T follicular helper cell (primary cell): ENCODE measurements at places on chromosomes 4 and X.

DNA sequence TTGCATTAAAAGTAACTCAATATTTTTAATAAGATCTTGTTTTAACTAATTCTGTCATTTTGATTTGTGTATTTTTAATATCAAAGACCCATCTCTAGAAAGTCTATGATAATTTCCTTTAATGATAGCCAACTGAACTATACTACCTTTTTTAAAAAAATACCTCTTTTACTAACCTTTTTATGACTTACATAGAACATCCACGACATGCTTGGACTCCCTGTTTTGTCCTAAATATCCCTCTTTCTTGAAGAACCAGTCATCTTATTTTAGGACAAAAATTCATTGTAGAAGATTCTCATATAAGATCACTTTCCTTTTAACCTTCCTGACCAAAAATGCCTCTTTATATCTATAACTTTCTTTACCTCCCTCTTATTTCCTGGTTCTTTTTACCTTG lies 76.8 kb upstream of the GC start:
- no peak for DNase-seq

- no peak for DNase-seq
Measured at GRCh38 chr4:123444290-123444731, 47.7 kb downstream of the SPRY1 start.

DNA sequence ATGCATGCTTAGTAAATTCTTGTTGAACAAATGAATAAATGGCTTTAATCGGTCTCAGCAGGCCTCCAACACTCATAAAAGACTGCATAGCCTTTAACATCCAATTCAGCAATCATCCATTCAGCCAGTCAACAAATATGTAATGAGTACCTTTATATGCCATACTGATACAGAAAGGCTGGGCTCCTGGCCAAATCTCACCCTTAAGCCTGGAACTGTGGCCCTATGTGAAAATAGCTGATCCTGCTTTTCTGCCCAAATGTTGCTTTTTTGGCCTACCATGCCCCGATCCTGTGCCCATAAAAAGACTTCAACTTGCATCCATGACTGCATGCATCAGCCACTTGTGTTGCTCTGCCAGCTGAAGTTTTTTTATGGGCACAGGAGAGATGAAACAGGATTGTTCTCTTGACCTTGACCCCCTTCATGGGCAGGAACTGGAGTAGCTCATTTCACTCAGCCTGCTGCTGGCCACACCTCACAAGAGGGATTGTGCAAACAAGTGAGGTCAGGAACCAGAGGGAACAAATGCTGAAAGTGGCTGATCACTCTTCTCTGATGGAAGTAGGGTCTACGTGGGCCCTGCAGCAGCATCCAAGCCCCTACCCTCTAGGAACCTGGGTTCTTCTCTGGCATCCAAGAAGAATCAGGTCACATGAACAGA lies 75.6 kb downstream of the NPY1R start:
- no peak for DNase-seq

DNA sequence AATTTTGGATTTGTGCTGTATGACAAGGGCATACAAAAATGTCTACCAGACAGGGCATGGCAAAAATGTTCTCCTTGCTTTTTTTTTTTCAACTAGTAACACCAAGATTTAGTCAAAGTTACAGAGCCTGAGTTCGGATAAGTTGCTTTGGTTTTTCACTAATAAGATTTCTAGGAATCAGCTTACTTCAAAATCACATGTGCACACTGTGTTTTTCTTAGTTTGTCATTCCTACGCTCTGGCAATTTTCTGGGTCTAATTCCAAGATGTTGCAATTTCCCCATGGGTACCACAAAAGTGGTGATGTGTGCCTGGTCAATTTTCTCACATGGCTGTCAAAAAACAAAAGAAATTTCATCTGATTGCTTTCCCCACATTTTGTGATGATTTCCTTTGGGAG lies 6.3 kb downstream of the C1QTNF7 start:
- no peak for DNase-seq

DNA sequence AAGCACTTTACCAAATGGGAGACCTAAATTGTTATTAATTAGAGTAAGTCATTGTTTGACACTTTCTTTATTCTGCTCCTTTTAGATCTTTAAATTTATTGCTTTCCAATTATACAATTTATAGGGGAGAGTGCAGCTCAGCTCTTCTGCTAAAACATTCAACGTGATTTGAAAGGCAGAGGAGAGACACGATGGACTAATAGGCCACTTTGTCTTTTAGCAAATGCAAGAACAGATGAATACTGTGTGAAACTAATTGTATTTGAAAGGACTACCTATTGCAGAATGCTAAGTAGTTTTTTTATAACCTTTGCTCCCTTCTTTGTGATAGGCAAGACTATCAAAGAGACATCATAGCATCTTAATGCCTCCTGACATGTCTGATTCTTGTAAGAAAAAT lies 320.4 kb upstream of the KLF3 start:
- no peak for DNase-seq

DNA sequence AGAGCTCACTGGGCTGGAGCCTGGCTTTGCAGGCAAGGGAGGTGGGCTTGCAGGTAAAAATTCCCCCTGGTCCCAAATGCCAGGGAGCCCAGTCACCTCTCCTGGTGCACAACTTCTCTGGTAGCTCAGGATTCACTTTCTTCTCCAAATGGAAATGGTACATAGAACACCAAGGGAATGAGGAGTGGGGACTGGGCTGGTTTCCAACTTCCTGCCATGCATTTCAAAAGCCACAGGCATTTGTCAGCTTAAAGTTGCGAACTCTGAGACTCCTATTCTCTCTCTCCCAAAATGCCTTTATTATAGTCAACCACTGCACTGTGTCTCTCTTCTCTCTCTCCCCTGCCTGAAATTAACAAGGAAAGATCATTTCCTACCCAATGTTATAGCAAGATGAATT lies 177.3 kb downstream of the GRIA3 start:
- DNase-seq: no peak

- DNase-seq: no peak
Measured at GRCh38 chr4:125049711-125050110, 265.0 kb upstream of the FAT4 start.

GRCh38 chr4:118224243-118224829 lies 128.5 kb downstream of the PRSS12 start:
- no peak for DNase-seq

GRCh38 chr4:47839259-47839658 lies 1.4 kb upstream of the CORIN start:
- no peak for DNase-seq

GRCh38 chrX:153412746-153413720 lies 1.8 kb downstream of the ZFP92 start:
- no peak for DNase-seq

- DNase-seq: no peak
Measured at GRCh38 chr4:168257768-168258167, 60.8 kb downstream of the DDX60 start.

- DNase-seq: no peak
Measured at GRCh38 chr4:172874944-172875343, 293.7 kb upstream of the GALNT7 start.

- no peak for DNase-seq
Measured at GRCh38 chr4:108203377-108203776, 34.6 kb upstream of the LEF1 start.

- no peak for DNase-seq
Measured at GRCh38 chr4:128461291-128462102, 173.9 kb upstream of the PGRMC2 start.

DNA sequence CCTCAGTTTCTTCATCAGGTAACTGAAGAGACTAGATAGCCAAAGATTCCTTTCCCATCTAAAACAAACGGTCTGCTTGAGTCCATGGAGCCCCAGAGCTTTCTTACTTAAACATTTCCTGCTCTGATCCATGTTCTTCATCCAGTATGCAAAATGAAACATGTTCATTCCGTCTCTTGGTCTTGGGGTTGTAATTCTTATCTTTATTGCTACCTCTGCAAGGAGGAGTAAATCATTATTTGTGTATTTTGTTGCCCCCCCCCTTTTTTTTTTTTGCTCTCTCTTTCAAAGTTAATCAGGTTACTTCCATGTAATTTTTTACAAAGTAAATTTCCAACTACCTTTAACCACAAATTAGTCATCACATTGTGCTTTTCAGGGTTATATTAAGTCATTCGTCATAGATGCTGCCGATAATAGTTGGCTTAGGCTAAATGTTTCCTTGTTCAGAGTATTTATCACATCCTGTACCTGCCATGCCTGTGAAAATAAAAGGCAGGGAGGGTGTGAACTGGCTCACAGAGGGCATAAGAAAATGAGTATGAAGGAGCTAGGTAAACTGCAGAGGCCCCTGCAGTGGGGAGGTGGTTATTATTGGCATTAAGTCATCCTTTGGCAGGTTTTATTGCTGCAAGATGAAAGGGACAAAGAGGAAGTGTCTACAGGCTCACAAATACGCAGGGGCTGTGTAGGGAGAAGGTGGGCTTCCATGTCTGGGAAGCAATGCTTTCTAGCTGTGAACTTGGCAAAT lies 76.7 kb upstream of the HS3ST1 start:
- no peak for DNase-seq

DNA sequence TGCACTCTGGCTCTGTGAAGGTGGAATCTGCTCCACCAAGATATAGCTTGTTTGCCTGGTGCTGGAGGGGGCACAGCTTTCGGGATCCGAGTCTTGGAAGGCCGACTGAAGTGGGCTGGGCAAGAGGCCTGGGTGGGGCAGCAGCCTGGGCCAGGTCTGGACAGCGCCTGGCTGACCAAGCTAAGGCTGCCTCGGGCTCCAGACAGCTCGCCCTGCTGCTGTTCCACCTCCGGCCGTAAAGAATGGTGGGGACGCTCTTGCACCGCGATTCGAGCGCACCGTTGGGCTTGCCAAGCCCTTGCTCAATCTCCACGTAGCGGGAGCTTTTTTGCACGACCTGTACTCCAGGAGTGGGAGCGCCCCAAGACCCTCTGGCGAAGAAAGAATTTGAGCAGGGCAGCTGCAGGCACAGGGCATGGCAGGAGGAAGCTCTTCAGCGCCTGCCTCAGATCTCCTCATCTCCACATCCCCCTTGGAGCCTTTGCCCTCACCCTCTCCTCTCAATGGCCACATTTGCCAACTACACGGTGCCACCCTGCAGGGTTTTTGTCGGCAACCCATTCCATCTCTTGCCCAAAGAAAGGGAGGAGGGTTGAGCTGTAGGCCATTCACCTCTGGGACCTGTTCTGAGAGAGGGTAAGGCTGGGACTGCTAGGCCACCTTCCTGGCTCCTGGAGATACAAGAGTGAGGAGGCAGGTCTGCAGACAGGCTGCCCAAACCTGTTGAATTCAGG lies 18.9 kb downstream of the CNGA2 start:
- DNase-seq: no peak

GRCh38 chrX:20060961-20061748 lies 55.6 kb downstream of the MAP7D2 start:
- no peak for DNase-seq

DNA sequence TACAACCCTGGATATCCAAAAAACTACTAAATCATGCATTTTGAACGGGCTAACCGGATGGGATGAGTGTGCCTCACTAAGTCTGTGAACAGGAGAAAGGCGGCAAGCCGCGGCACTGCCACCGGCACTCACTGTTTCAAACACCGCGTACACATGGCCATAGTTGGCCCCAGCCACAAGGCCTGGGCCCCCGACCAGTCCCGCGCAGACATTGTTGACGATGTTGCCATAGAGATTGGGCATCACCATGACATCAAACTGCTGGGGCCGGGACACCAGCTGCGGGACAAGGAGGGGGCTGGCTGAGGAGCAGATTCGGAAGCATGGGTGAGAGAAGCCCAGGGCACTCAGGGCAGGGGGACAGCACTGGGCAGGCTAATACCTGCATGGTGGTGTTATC lies 5.8 kb downstream of the SRPK3 start:
- no peak for DNase-seq

DNA sequence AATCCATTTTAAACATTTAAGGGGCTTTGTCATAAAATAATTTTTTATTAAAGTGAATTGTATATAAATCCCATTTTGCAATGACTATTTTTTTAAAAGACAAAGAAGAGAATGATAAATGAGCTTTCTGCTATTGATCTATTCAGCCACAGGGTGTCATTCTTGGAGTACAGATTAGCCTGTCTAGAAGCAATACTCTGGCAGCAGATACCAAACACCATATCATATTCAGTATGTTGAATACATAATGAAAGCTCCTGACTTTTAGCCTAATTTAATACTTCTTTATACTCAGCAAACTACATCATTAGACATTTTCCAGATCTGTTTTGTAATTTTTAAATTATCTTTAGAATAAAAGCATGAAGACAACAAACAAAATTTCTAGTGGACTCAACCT lies 496.3 kb downstream of the PDGFC start:
- DNase-seq: no peak

DNA sequence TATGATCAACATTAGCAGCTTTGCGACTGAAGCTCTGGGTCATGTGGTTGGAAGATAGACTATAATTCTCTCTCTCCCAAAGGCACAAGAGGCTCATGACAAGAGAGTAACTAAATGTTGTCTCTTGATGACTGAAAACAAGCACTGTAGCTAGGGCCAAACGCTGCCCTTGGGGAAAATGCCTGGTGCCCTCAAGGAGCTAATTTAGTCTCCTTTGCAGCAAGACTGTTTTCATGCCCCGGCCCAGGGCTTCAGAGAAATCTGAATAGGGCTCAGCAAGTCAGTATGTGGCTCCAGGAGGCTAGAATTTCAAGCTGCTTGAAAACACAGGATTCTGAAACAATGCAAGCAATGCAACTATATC lies 411.9 kb downstream of the GPAT3 start:
- no peak for DNase-seq

- DNase-seq: no peak
Measured at GRCh38 chrX:10008483-10009056, 41.4 kb downstream of the CLDN34 start.

GRCh38 chr4:129335276-129335675 lies 239.3 kb downstream of the C4orf33 start:
- no peak for DNase-seq

- no peak for DNase-seq
Measured at GRCh38 chrX:103722505-103722904, 11.8 kb downstream of the TMEM31 start.

DNA sequence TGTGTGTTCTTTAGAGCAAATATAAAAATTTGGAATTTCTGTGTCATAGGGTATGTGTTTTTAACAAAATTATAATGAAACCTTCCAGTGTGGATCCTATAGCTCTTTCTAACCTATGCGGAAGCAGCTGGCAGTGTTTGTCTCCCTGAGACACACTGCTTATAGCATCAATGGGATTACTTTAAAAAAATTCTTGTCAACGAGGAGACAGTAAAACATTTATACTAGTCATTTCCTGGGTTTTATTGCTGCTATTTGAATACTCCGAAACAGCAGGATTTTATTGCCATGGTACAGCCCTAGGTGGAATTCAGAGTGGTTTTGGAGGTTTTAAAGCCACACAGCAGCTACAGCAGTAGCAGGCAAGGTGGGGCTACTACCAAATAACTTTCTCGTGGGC lies 145.1 kb upstream of the IL1RAPL2 start:
- DNase-seq: no peak
